ENCODE measurements at places on chromosomes 7 and 10.

GRCh38 chr10:119768455-119769094, 42.7 kb downstream of the INPP5F start:
- no peak for DNase-seq

- DNase-seq: peak; percentile 56
Measured at GRCh38 chr7:101218236-101219125, 516 bp downstream of the ZNHIT1 start.

GRCh38 chr7:121916211-121916610, 43.2 kb downstream of the PTPRZ1 start:
- no peak for DNase-seq

DNA sequence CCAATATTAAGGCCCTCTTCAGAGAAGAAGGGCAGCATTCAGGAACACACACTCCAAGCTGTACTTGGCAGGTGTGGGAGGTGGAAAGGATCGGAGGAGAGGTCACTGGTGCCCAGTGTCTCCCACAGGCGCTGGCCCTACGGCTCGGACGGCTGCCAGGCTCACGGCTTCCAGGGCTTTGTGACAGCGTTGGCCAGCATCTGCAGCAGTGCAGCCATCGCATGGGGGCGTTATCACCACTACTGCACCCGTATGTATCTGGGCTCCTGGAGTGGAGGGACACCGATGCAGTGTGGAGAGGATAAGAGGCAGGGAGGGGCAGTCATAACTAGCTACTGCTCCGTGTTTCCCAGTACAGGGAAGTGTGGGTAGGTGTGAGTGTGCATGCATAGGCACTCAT, 3.9 kb downstream of the RGR start:
- DNase-seq: no peak

DNA sequence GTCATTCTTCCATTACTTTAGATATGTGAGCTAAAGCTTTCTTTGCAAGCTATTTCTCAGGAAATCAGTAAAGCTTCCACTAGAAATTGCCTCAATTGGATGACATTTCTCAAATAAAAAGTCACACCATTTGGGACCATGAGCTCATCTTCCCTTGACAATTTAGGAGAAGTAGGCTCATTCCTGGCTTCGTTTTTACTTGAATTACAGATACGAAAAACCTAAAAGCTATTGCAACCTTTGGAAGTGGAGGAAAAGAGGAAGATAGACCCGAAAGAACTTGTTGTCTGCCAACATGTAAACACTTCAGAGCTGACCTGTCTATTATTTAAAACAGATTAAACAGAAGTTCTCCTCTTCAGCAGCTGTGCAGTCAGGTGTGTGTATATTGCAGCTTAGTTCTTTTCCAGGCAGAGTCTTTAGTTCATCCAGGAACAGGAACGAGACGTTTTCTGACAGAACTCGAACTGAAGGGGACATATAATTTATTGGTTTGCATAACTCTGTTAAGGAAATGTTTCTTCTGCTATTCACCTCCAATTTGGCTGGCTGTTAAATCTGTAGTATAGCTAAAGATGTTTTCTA, 43.1 kb upstream of the ST8SIA6 start:
- DNase-seq: no peak

GRCh38 chr10:88899886-88900285, 19.8 kb downstream of the STAMBPL1 start:
- no peak for DNase-seq

- peak; percentile 50 for DNase-seq
Measured at GRCh38 chr7:117401293-117402002, 25.8 kb downstream of the ASZ1 start.

- DNase-seq: no peak
Measured at GRCh38 chr7:11176985-11177555, 203.4 kb downstream of the PHF14 start.

- no peak for DNase-seq
Measured at GRCh38 chr7:134886353-134887057, 99.8 kb upstream of the AGBL3 start.

DNA sequence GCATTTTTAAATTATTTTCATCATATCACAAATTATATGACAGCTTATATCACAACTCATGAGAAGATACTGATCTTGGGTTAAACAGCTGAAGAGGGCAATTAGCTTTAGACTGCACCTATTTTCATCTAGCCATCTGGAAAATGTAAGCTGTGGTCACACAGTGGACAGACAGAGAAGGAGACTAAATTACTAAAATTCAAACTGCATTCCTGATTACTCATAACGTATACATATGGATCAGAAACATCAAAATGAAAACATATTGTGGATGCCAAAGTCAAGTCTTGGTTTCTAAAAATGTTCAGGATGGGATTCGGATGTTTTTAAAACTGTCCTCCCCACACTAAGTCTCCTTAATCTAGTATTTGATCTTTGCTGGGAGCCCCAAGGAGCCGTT, 6.6 kb downstream of the BBIP1 start:
- no peak for DNase-seq

GRCh38 chr7:142319970-142320369, 62.1 kb upstream of the PRSS58 start:
- peak; percentile 44 for DNase-seq

DNA sequence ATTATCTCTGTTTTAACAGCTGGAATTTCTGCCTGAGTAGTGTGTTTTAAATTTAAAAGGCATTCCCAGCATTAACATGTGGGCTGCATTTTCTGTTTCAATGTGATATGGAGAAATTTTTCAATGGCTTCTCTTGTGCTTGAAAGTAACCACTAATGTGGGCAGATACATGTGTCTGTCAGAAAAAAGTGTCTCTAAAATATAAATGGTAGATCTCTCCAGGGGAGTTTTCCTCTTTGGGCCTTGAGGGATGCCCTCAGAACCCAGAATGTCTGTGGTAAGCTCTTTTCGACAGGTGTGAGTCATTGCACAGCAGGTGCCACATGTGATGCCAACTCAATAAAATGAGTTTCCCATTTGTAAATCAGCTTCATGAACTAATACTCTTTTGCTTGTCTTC, 221.1 kb downstream of the SEMA3E start:
- DNase-seq: no peak

GRCh38 chr7:32477649-32477980, 12.6 kb downstream of the LSM5 start:
- DNase-seq: no peak

GRCh38 chr10:76763376-76763775, 874.2 kb downstream of the KCNMA1 start:
- no peak for DNase-seq

DNA sequence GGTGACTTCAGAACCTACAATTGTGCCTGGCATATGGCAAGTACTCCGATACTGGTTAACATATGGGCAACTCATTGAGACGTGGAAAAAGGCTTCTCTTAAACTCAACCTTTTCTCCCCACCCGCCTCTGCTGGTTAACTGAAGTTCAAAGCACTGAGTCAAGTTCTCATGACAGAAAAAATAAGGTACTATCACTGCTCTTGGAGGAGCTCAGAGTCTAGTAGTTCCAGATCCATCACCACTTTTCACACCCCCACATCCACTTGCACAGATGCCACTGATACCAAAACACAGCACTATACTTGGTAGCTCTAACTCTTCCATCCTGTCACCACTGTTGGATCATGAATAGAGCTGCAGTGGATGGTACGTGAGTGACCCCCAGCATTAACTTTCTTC, 36.2 kb downstream of the CCDC6 start:
- no peak for DNase-seq
